ENCODE measurements at places on chromosomes 3 and 15. TPM values are rescaled to one million over a fixed set of nuclear protein-coding genes. Genes with fewer than 3 reads are reported as not detected.

- no peak for DNase-seq
Observed at GRCh38 chr15:72833561-72833960, 50.0 kb upstream of the ADPGK start.

GRCh38 chr15:54289590-54290136, 311.4 kb downstream of the UNC13C start:
- DNase-seq, result no peak

SNX1 gene
- total RNA-seq, result 139 TPM

GRCh38 chr3:28252001-28252431, 10.6 kb downstream of the CMC1 start:
- DNase-seq, result no peak

DNA sequence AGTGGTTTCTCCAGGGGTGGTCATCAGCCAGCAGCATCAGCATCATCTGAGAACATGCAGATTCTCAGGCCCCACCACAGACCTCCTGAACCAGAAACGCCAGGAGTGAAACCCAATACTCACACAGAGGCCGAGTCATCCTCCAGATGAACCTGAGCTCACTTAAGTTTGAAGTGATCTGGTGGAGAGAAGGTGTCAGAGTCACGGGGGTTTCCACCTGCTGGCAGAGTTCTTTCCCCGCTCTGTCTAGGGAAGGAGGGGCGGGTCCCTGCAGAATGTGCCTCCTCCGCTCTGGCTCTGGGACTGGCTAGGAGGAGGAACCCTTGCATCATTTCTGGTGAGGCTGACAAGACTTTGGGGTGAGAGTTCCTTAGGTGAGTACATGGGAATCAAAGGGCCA, 13.3 kb upstream of the KIF23 start:
- no peak for DNase-seq

- DNase-seq, result no peak
Observed at GRCh38 chr3:176987901-176988650, 209.2 kb downstream of the TBL1XR1 start.

DNA sequence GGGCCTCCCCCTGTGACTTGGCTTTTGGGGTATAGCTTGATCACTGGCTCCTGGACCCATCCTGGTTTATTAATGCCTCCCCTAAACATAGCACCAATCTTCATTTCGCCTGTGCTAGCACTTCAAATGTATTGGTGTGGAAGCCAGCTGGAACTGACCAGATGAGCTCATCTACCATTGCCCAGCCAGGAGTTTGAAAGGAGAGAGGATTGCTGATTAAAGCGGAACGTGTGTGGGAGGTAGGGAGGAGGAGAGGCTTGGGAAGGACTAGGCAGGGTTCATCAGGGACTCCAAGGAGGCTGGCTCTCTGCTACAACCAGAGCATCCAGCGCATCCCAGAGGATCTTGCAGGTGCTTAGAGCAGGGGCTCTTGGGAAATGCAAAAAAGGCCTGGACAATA, 34.4 kb upstream of the TLE3 start:
- no peak for DNase-seq

- no peak for DNase-seq
Observed at GRCh38 chr15:73915082-73915481, 11.2 kb upstream of the LOXL1 start.

STRIT1 gene
- not detected for total RNA-seq

- DNase-seq, result no peak
Observed at GRCh38 chr3:64270142-64270865, 45.0 kb upstream of the PRICKLE2 start.

- peak; percentile 76 for DNase-seq
Observed at GRCh38 chr3:45167011-45167911, 21.1 kb upstream of the CDCP1 start.

DNA sequence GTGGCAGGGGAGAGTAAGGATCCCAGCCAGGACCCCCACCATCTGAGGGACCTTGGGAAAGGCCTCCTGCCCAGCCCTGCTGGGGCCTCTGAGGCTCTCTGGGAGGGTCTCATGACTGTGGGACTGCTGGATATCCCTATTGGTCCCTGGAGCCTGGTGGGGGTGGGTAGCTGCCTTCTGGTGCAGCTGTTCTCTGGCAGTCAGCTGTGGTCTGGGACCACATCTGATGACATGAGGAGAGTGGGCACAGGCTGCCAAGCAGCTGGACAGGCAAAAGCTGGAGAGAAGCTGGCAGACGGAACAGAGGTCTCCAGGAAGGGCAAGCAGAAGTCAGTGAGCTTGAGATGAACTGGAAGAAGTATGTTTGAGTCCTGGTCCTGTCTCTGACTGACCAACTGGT, 22.4 kb downstream of the PLEKHO2 start:
- no peak for DNase-seq

CHL1 gene
- not detected for total RNA-seq

GRCh38 chr3:161354554-161354953, 16.8 kb downstream of the SPTSSB start:
- DNase-seq, result no peak

RTP3 gene
- total RNA-seq, result not detected

DNA sequence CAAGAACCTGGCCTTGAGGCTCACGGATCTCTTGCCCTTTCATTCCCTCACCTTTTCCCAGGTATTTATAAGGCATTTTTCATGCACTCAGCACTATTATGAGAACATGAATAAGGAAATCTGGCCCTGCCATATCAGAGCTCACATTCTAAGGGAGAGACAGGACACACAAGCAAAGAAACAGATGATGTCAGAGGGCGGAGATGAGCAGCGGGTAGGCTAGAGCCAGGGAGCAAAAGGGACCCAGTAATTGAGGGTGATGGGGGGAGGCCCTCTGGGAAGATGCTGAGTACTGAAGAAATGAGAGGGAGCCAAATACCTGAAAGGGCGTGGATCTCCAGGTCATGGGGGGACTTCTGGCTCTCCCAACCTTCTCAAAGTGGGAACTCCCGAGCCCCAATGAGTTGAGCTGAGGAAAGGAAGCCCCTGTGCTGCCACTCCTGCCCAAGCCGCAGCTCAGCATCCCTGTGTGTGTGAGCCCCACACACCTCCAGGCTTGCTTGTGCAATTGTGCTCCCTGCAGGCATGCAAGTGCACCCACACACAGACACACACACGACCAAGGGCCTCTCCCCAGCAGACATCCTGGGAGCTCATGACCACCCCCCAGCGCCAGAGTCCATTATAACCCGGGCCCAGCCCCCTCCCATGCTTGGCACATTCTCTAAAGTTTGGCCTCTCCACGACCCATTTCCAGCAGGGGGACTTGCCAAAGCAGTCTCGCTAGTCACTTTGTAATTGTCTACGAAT, 81.4 kb upstream of the PXYLP1 start:
- no peak for DNase-seq

DNA sequence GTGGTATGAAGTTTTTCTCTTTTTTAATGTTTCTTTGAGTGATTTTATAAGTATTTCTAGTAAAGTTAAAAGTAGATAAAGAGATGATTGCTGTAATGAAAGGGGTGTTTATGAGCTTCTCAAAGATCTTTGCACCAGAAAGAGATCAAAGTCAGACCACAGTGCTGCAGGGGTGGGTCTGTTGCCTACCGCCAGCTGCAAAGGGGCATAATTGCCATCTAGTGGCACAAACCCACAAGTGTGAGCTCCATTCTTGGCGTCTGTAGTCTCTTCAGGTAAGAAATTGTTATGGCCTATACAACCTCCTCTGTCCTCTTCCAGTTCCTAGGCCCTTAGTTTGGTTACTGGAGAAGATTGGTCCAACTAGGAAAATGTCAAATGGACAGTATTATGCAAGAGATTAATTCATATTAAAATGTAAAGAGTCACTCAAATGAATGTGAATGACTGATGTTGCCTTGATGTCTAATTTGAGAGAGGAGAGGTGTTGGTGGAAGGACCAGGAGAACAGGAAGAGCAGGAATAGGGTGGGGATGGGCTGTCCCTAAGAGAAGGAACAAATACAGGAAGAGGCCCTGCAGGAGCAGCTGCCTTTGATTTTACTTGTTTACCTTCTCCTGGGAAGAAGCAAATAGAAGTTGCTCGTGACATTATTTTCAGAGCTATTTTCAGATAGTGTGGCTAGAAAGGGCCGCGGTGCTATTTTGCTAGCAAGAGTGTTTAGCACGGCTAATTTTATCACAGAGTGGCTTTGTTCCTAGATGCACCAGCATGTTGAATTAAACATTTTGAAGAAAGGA, 53.0 kb upstream of the GSK3B start:
- DNase-seq, result no peak
